Natural killer cell (primary cell): ENCODE measurements at places on chromosomes 1 and 21. TPM values are rescaled to one million over a fixed set of nuclear protein-coding genes. Genes with fewer than 3 reads are reported as not detected.

NUAK2 gene
- 21.5 TPM for total RNA-seq

DNA sequence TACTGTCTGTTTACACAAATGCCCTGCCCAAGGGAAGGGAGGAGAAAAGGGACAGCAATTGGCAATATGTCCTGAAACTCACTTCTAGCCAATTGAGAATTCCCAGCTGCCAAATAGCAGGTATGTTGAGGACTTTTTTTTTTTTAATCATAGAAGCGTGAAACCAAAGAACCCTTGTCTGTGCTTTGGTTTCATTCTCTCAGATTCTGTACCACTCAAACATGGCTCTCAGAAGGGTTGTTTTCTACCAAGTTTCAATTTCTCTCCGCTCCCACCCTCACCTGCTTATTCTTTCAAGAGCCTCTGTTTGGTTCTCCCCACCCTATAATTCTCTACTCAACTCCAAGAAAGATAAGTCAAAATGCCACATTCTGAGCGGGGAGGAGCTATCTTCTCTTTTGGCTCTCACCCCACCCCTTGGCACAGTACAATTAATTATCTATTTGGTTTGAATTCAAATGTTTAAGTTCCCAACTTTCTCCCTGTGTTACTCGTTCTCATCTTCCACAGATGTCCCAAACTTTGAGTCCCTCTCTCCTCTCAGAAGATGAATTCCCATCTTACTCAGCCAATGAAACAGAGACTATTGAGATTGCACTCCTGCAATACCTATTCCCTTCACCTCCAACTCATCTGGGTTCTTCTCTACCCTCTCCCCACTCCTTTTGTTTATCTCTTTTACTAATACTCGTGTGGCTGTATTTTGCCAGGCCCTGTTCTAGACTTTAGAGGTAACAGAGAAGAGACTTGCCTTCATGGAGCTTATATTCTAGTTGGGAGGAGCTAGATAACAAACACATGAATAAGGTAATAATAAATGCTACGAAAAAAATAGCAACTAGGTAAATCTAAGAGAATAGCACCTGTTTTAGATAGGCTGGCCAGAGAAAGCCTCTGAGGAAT is 3.9 kb upstream of the TP53BP2 start:
- no peak for DNase-seq

- DNase-seq: no peak
These were observed 11.3 kb upstream of the RIPK4 start for GRCh38 chr21:41777951-41778815.

GRCh38 chr1:37561133-37562132 is 4.7 kb downstream of the DNALI1 start:
- no peak for DNase-seq

- DNase-seq: peak; percentile 61
These were observed 342 bp downstream of the DDOST start for GRCh38 chr1:20660847-20661206.
